ENCODE measurements at places on chromosomes 7 and 10.

DNA sequence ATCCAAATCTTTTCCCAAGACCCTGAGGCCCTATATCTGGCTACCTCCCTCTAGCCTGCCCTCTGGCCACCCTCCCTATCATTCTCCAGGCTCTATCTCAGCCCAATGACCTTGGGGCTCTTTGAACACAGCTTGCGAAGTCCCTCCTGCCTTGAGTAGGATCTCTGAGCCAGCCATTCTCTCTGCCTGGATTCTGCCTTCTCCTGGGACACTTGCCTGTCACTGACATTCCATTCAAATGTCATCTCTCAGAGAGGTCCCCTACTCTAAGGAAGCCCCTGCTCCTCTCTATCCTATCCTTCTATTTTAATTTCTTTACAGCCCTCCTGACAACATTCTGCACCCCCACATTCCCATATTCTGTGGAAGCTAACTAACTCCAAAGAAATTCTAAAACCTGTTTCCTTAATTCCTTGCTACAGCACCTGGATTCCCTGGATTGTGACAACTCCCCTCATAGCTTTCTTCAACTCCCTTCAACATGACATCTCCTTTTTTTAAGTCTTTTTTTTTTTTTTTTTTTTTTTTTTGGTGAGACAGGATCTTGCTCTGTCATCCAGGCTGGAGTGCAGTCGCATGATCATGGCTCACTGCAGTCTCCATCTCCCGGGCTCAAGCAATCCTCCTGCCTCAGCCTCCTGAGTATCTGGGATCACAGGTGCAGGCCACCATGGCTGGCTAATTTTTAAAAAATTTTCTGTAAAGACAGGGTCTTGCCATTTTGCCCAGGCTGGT lies 81.0 kb upstream of the ASAH2 start:
- no peak for DNase-seq

DNA sequence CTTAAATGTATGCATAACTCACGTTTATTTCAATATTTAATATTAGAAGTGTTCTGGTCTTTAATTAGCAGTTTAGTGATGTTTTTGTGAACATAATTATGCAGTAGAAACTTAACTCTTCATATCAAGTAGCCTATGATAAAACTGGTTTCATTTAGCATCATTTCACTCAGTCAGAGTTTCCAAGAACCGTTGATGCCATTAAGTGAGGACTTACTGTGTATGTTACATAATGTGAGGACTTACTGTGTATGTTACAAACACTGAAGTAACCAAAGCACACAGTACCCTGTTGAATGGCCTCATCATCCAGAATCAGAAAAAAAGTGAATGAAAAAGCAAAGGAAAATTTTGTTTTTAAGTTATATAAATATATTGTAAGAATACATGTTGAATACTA lies 32.9 kb upstream of the PBLD start:
- DNase-seq, result no peak

DNA sequence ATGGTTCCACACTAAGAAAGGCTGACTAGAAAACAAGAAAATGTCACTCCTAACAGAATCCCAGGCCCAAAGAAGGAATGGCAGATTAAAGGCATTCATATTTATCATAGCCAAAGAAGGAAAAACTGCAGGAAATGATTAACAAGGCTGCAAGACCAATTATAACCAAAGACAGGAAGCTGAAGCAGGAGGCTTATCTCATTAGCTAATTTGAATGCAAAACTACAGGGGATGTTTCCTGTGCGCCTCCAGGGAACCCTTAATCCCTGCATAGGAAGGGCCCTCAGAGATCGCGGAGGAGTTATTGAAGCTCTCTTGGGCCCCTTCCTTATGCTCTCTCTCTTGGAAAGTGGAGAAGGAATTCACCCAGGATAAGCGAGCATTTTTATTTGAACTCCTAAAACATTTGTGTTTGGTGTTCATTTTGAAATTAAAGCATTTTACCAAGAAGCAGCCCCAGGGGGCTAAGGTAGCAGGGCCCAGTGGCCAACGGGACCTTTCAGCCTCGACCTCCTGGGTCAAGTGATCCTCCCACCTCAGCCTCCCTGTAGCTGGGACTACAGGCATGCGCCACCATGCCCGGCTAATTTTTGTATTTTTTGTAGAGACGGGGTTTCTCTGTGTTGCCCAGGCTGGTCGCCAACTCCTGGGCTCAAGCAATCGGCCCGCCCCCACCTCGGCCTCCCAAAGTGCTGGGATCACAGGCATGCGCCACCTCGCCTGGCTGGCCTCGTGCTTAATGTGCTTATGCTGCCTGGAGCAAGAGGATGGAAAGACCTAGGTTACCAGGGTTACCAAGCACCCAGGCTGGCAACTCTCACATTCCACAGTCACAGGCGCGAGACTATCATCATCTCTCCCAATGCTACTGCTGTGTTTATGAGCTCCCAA lies 24.1 kb upstream of the PROSER2 start:
- no peak for DNase-seq

DNA sequence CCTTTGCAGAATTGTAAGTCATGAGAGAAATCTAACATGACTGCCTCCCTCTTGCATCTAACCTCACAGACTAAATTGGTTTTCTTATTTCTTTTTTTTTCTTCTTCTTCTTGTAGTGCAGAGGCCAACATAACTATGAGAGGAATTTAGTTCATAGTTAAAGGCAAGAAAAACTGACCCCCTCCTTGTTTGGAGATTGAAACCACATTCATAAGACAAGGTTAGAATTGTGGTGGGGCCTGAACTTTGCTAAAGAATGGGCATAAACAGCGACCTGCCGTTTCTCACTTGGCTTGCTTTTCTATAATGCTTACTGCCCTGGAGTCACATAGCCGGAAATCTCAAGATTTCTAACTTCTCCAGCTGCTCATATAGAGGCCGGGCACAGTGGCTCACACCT lies 2.4 kb upstream of the POLM start:
- DNase-seq, result no peak

- DNase-seq, result no peak
These were observed 11.6 kb downstream of the PALD1 start for GRCh38 chr10:70490142-70490541.

- no peak for DNase-seq
These were observed 5.5 kb downstream of the ASB4 start for GRCh38 chr7:95491201-95491600.

- no peak for DNase-seq
These were observed 8.0 kb downstream of the UNCX start for GRCh38 chr7:1240517-1241257.

- no peak for DNase-seq
These were observed 75.4 kb downstream of the NOC3L start for GRCh38 chr10:94287336-94287735.

GRCh38 chr10:5779730-5780129 lies 33.5 kb downstream of the GDI2 start:
- no peak for DNase-seq

GRCh38 chr10:84291384-84291783 lies 37.0 kb upstream of the CCSER2 start:
- no peak for DNase-seq

- no peak for DNase-seq
These were observed 53.1 kb downstream of the PRF1 start for GRCh38 chr10:70549351-70549961.

DNA sequence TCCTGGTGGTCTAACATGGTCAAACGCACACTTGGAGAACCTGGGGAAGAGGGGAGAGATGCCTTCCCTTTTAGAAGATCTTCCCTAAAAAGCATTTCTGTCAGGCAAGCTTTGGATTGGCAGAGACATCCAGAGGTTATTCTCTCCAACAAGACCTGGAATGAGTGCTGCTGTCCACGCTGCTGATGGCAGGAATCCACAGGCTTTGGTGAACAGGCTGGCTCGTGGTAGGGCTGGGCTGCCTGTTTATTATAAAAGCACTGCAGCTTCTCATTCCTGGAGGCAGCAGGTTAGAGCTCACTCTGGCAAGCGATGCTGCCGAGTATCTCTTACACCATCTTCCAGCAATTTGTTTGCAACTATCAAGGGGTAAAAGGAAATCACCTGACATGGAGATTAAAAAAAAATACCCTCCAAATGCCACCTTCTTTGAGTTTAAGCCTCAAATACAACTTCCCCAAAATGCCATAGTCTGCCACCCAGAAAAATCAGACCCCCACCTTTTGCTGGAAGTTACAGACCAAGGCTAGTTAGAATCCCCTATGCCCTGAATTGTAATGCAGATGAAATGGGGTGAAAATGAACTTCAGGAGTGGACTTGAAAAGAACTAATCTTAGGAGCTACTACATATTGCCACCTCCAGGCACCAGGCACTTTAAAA lies 152.1 kb upstream of the KMT2E start:
- no peak for DNase-seq

DNA sequence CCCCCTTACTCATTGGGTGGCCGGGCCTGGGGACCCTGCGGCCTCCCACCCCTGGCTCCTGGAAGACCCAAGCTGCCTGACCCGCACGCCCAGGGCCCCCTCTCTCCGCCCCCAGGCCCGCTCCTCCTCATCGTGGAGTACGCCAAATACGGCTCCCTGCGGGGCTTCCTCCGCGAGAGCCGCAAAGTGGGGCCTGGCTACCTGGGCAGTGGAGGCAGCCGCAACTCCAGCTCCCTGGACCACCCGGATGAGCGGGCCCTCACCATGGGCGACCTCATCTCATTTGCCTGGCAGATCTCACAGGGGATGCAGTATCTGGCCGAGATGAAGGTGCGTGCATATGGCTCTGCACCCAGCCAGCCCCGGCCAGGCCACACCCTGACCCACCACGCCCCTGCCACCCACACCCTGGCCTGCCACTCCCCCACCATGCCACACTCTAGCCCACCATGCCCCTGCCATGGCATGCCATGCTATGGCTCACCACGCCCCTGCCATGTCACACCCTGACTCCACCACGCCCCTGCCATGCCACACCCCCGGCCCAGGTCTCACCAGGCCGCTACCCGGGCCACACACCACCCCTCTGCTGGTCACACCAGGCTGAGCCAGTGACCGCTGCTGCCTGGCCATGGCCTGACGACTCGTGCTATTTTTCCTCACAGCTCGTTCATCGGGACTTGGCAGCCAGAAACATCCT lies 18.7 kb upstream of the CSGALNACT2 start:
- no peak for DNase-seq

DNA sequence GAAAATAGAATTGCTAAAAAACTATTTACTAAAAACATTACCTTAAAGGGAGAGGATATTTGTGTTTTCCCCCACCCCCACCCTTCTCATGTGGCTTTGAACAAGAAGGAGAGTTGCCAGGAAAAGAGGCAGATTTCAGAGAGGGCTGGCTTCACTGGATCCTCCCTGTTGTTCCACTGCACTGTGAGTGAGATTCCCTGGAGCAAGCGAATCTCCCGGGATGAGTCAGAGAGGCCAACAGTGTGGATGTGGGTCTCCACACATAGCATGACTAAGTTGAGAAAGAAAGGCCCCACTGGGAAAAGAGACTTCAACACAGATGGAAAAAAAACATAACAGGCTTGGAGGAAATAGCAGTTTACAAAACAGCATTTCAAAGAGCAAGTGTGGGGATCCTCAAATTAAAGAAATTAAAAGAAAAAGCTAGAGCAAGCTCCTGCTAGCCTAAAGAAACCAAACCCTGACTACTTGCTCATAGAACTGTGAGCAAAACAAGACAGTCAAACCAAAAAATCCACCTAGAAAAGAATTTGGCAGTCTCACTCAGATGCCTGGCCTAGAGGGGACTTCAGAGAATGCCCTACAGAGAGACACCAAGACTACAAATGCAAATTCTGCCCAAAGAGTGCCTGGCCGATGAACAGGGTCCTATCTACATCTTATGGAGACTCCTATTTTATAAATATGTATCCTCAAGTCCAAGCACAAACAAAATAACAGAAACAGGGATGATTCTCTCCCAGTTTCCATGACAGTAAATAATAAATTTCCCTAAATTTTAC lies 3.4 kb downstream of the CAV1 start:
- DNase-seq, result no peak

DNA sequence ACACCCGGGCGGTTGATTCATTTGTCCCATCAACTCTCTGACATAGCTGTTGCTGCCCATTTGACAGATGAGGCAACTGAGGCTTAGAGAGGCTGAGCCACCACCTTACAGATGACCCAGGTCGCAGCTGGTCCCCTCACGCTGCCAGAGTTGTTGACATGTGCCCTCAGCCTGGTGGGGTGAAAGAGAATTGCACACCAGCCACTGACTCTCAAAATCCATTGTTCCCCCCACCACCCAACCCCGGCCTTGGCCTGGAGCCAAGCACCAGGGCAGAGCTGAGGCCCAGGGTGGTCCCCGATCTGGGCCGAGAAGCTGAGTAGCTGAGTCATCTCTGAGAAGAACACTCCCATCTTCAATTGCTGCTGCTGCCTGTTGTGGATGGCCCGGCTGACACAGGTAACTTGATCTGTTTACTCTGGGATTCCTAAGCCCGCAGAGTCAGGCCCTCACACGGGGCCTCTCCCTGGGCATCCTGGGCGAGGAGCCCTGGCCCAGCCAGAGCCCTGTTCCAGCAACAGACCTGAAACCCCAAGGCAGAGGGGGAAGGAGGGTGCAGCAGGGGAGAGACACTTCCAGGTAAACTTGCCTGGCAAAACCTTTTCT lies 27.5 kb downstream of the PVRIG start:
- no peak for DNase-seq

GRCh38 chr7:305410-306151 lies 15.6 kb downstream of the FOXL3 start:
- DNase-seq, result no peak

GRCh38 chr7:19112274-19113001 lies 5.0 kb downstream of the TWIST1 start:
- DNase-seq, result no peak

DNA sequence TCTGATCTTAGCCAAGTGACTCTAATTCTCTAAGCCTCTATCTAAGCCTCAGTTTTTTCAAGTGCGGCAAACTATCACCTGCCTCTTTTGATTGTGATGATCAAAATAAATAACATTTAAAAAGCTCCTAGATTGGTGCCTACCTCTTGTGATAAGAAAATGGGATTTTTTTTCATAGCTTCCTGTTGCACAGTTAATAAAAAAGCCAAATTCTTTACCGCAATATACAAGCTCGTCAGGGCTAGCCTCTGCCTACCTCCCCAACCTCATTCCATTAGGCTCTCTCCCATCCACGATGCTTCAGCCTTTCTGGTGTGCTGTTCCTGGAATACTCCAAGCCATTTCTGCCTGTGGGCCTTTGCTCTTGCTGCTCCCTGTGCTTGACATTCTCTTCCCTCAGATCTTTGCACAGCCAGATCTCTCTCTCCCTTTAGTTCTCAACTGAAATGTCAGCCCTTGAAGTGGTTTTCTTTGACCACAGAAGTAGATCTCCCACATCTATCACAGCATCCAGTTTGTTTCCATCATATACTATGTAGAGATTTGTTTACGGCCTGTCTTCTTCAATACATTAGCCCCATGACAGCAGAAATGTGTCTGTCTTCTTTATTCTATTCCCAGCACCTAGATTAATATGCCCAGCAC lies 48.8 kb downstream of the SFR1 start:
- no peak for DNase-seq

Measured in occipital lobe (tissue), 3 donors.